ENCODE measurements at places on chromosomes 11 and 22.

- no peak for DNase-seq
Observed at GRCh38 chr22:32606181-32606580, 131.6 kb downstream of the FBXO7 start.

DNA sequence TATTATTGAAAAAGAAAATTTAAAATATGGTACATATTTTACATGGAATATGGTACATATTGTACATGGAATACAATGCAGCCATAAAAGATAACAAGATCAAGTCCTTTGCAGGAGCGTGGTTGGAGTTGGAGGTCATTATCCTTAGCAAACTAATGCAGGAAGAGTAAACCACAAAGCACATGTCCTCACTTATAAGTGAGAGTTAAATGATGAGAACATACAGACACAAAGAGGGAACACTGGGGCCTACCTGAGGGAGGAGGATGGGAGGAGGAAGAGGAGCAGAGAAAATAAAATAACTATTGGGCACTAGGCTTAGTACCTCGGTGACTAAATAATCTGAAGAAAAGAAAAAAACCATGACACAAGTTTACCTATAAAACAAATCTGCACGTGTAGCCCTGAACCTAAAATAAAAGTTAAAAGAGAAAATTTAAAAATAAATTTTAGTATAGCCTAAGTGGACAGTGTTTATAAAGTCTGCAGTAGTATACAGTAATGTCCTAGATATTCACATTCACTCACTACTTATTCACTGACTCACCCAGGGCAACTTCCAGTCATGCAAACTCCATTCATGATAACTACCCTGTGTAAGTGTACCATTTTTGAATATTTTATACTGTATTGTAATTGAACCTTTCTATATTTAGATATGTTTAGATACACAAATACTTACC lies 204.4 kb downstream of the FAM76B start:
- DNase-seq: no peak

DNA sequence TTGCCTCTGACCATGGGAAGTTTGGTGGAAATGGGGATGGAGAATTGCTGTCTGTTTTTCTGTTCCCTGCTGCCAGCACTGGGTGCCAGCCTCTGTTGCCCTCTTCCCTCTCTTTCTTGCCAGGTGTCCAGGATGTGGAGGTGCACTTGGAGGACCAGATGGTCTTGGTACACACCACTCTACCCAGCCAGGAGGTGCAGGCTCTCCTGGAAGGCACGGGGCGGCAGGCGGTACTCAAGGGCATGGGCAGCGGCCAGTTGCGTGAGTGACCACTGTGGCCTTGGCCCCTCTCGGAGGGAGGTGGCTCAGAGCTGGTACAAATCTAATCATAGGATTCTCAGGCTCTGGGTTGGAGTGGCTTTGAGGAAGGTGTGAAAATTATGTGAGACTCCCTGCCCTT lies 6.0 kb downstream of the CCS start:
- DNase-seq: no peak

- no peak for DNase-seq
Observed at GRCh38 chr11:128927683-128928336, 14.9 kb downstream of the TP53AIP1 start.

DNA sequence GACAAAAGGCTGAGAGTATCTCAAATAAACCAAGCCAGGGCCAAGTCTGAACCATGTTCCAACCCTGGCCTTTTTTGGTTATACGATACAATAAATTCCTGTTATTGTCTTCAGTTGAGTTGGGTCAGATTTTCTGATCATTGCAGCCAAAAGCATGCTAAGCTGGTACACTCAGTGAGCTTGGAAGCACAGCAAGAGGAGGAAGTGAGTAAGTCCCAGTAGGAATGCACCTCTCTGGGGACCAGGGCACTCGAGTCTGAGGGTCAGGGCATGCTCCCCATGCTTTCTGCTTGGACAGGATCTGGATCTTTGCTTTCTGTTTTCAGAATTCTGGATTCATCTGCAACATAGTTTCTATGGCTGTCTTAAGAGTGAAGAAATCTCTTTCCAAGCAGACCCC lies 73.1 kb downstream of the TMPRSS5 start:
- DNase-seq: no peak

GRCh38 chr11:132111838-132112237 lies 741.4 kb downstream of the NTM start:
- no peak for DNase-seq

- DNase-seq: no peak
Observed at GRCh38 chr11:17383461-17383860, 5.0 kb downstream of the KCNJ11 start.

- no peak for DNase-seq
Observed at GRCh38 chr11:2097356-2097997, 41.7 kb downstream of the IGF2 start.

DNA sequence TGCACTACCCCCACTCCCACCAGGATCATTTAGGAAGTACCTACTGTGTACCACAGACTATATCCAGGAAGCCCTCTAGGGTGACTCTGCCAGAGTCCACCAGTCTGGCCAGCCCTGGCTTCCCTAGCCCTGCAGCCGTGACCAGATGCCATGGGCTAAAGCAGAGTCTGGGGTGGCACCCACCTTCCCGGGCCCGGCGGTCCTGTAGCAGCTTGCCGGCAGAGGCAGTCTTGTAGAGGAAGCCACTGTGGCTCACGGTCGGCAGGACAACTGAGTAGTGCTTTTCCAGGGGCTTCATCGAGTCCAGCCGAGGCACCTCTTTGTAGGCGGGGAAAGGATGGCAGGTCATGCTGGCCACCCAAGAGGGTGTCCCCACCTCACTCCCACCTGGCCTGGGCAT lies 27.2 kb upstream of the PDE2A start:
- DNase-seq: no peak

DNA sequence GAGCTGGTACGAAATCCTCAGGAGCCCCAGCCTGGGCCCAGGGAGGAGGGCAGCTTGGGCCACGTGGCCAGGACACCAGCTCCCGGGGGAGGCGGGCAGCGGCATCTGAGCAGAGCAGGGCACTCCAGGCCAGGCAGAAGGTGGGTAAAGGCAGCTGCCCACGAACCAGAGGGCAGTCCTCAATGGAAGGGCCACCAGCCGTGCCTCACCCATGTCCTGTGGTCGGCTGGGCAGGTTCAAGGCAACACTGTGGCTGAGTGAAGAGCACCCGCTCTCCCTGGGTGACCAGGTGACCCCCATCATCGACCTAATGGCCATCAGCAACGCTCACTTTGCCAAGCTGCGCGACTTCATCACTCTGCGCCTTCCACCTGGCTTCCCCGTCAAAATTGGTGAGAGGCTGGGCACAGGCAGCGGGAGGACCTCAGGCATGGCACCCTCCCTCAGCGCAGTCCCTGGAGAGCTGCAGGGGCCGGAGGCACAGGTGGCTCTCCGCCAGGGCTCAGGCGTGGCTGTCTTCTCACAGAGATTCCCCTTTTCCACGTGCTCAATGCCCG lies 2.5 kb upstream of the SSH3 start:
- no peak for DNase-seq

DNA sequence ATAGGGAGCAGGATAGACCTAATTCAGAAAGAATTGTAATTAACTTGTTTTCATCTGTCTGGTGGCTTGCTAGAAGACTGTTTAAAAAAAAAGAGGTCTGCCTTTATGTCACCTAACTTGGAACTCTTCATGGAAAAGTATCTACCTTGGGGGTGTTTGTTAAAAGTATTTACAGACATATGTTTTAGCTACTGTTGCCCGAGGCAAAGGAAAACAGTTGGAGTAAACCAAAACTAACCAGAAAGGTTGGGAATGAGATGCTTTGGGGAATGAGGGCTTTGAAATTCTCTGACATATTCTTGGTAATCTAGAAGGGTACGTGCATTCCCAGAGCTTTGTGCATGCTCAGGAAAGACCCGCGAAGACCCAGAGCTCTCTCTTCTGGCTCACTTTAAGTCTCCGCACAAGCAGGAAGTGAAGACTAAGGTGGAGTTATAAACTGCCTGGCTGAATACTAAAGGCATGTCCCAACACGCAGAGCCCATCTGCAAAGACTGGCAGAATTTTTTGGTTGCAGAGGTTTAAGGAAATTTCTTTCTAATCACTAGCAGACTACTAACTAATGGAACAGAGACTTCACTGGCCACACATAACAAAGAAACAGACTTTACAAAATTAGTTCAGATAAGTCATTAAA lies 33.2 kb downstream of the HIKESHI start:
- no peak for DNase-seq

DNA sequence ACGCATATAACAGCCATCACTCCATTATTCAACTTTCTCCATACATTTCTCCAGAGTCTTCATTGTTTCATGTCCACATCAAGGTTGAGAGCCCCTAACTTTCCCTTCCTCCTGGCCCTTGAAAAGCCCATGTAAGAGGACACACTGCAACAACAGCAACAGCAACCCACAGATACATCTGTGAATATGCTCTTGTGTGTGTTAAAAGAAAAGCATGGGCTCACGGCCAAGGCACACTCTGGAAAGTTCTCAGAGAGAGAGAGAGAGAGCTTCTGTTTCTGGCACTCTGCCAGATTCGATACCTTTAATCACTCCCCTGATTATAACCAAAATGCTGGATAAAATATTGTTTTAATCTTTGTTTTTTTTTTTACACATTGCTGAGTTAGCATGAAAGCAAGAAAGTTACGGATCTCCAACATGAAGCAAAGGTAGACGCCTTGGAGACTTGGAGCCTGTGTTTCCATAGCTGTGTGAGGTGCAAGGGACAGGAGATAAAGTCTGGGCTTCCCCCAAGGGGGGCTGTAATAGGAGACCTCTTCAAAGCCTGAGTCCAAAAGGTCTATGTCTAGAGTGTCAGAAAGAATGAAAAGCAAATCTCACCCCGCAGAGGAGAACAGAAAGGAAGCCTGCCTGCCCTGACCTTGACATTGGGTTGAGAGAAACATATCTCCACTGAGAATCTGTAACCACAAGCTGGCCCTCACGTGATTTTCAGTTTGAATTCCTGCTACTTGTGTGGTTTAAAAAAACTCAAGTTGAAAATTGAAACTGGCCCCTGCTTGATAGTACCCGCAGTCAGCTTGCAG lies 33.7 kb upstream of the MPPED1 start:
- DNase-seq: peak; percentile 6

DNA sequence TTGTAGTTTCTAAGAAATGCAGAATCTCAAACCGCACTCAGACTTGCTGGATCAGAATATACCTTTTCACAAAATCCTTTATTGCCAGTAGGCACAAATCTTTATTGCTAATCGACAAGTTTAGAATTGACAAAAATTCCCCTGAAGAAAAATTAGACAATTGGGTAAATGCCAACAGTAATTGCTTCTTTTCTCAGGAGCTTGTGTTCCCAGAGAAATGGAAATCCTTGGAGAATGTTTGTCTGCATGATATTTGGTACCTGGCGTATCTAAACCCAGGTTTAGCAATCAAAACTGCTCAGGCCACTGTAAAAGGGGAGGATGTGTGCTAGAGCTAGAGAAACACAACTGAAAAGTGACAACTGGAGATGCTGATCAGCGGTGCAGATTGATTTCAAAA lies at the start of gene OR8G5:
OR8G5 (plus strand) TSS at position 301 of the 400 bp plus-strand sequence. CDS start 8,556 bp downstream, outside the sequence.
- no peak for DNase-seq

DNA sequence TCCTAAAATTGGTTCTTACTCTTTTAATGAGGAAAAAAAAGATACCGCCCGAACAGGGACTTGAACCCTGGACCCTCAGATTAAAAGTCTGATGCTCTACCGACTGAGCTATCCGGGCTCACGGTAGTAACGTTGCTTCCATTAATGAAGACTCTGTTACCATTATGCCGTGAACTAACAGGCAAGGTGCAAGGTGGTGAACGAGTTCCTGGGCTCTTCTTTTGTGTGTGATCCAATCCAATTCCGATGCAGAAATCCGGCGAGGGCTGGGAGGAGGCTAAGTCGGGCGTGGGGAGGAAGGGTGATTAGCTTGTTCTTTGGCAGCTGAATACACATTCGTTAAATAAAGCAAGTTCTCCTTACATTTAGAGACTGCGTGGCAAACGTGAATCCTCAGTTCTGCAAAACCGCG lies 49.0 kb downstream of the OR4D9 start:
- peak; percentile 85 for DNase-seq

DNA sequence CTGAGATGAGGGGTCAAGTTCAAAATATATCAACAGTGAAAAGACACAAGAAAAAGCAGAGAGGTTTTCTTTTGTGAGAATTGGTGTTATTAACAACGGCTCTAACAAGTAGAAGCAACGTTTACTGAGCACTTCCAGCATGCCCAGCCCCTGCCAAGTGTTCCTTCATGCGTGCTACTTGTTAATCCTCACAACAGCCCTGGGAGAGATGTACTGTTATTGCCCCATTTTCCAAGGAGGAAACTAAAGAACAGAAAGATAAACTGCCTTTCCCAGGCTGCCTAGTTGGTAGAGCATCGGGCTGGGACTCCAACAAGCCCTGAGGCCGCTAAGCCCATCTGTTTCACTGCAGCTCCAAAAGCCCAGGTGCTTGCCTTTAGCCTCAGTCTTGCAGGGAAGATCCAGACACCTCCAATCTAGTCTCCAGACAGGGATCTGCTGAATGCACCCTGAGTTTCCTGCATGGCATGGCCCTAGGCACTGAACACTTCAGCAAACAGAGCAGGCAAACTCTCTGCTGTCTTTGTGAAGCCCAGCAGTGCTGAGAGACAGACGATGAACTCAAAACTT lies 25.5 kb downstream of the SPATA19 start:
- no peak for DNase-seq

- DNase-seq: no peak
Observed at GRCh38 chr11:64183890-64184289, 2.1 kb upstream of the STIP1 start.

GRCh38 chr11:95908826-95909225 lies 15.1 kb downstream of the MTMR2 start:
- no peak for DNase-seq

GRCh38 chr11:67287355-67288197 lies 1.5 kb upstream of the ANKRD13D start:
- no peak for DNase-seq

All from CD4-positive, alpha-beta T cell treated with Interleukin-21 for 1 hour (primary cell).